ENCODE measurements at places on chromosomes 5 and 9. TPM values are rescaled to one million over a fixed set of nuclear protein-coding genes. Genes with fewer than 3 reads are reported as not detected.

DNA sequence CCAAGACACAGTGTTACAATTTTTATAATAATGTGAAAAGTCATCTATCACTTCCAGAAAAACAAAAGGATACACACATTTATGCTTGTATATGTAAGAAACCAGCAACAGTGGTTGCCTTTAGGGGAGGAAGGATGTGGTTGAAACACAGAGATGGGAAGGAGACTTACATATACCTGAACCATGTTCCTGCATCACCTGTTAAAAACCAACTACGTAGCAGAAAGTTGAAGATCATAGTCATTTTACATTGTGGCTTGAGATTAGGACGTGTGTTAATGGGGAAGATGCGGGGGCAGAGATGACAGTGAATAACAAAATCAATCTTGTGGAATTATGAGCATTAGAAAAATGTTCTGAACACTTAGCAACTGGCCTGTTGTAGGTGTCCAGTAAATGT is 307.3 kb downstream of the MLLT3 start:
- H3K4me3 ChIP-seq, result no peak overlapping the region
- H3K27me3 ChIP-seq, result no peaks in the 10 kb centered on the region
- no peak for DNase-seq

DNA sequence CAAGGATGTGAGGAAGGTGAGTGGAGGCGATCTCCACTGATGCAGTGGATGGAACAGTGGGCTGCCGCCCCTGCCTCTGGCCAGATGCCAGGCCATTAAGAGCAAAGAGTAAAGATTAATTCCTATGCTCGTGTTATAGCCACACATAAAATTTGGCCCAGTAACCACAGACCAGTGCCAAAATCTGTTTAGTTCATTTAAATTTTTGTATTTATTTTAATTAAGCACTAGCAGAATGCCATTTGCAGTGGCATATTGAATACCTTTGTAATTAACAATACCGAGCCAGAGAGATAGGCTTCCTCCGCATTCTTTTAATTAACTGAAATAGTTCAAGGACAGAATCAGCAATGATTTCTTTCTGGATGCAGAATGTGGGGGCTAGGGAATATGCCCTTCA is 179.8 kb downstream of the MED10 start:
- DNase-seq, result no peak
- no peaks in the 10 kb centered on the region for H3K4me1 ChIP-seq
- no peak overlapping the region for H3K27ac ChIP-seq
- no peak overlapping the region for H3K4me3 ChIP-seq
- H3K27me3 ChIP-seq, result no peaks in the 10 kb centered on the region
- H3K36me3 ChIP-seq, result no peaks in the 10 kb centered on the region

- no peak overlapping the region for H3K27ac ChIP-seq
- H3K4me3 ChIP-seq, result no peak overlapping the region
- no peaks in the 10 kb centered on the region for H3K27me3 ChIP-seq
- no peaks in the 10 kb centered on the region for H3K4me1 ChIP-seq
- DNase-seq, result no peak
Observed at GRCh38 chr5:45507178-45507577, 189.0 kb downstream of the HCN1 start.

C9orf152 gene
- polyA plus RNA-seq, result not detected

- H3K36me3 ChIP-seq, result peaks cover 17% of the 10 kb centered on the region
- peaks cover 67% of the 10 kb centered on the region for H3K4me1 ChIP-seq
- no peak overlapping the region for H3K4me3 ChIP-seq
- DNase-seq, result peak; percentile 100
- H3K27me3 ChIP-seq, result no peaks in the 10 kb centered on the region
Observed at GRCh38 chr9:89440548-89440947, 57.4 kb downstream of the SEMA4D start.

DNA sequence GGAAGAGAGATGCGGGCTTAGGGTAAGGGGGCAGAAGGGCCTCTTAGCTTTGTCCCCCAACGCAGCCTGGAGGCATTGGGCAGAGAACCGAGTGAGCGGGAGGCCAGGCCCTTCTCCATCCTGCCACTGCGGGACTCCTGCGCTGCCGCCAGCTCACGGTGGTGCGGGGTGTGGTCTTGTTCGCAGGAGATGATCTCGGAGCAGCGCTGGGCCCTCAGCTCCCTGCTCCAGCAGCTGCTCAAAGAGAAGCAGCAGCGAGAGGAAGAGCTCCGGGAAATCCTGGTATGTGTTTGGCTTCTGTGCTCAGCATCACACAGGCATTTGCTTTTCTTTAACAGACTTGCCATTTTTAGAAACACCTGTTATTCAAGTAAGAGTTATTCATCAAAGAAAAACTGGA is 41.3 kb downstream of the LRSAM1 start:
- no peak for DNase-seq
- no peak overlapping the region for H3K4me3 ChIP-seq
- H3K36me3 ChIP-seq, result peaks cover 92% of the 10 kb centered on the region
- H3K27me3 ChIP-seq, result no peaks in the 10 kb centered on the region
- no peak overlapping the region for H3K27ac ChIP-seq

DNA sequence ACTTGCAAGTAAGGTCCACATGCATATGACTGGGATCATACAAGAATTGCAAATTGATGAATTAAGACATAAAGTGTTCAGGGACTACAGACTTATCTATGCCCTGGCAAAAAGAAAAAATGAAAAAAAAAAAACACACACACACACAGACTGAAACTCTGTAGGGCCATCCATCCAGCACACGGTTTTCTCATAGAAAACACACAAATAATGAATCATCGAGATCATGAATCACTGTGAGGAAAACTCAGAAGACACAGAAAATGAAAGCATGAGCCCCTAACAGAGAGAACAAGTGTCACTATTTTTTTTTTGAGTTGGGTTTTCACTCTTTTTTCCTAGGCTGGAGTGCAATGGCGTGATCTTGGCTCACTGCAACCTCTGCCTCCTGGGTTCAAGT is 185.2 kb downstream of the IRX2 start:
- no peaks in the 10 kb centered on the region for H3K27me3 ChIP-seq
- H3K27ac ChIP-seq, result no peak overlapping the region
- H3K4me1 ChIP-seq, result no peaks in the 10 kb centered on the region
- no peaks in the 10 kb centered on the region for H3K36me3 ChIP-seq
- no peak for DNase-seq
- H3K4me3 ChIP-seq, result no peak overlapping the region

TAF11L10 gene
- not detected for polyA plus RNA-seq

- H3K4me3 ChIP-seq, result no peak overlapping the region
- no peaks in the 10 kb centered on the region for H3K4me1 ChIP-seq
- no peak for DNase-seq
- H3K27me3 ChIP-seq, result peaks cover 2% of the 10 kb centered on the region
- H3K27ac ChIP-seq, result no peak overlapping the region
- no peaks in the 10 kb centered on the region for H3K36me3 ChIP-seq
Observed at GRCh38 chr9:88106492-88106891, 31.8 kb downstream of the SPATA31C2 start.

DNA sequence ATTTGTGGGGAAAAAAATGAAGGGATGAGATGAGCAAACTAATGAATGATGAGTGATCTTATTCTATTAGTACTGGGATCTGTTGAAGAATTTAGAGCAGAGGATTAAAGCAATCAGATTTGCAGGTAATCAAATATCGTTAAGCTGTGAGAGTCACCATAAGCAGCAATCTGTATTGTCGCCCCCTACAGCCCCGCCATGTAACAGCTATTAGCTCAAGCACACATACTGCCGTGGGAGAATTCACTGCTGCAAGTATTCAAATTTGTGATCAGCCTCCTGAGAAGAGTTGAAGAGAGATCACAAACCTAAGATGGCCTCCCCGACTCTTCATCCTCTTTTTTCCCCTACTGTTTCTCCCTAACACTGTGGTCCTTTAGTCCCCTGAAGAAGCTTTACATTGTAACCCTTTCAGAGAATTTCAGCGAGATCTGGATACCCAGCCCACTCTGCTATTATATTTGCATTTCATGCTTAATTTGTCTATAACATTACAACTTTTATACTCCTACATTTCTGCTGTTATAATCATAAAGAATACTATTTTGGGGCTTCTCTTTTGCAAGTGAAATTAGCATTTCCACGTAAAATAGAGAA is 28.5 kb upstream of the PHF24 start:
- no peak overlapping the region for H3K27ac ChIP-seq
- no peaks in the 10 kb centered on the region for H3K4me1 ChIP-seq
- no peak overlapping the region for H3K4me3 ChIP-seq
- no peak for DNase-seq
- no peaks in the 10 kb centered on the region for H3K36me3 ChIP-seq

SPATA31C1 gene
- polyA plus RNA-seq, result not detected

PDZD2 gene
- polyA plus RNA-seq, result not detected

MPDZ gene
- polyA plus RNA-seq, result not detected

- no peak overlapping the region for H3K27ac ChIP-seq
- no peaks in the 10 kb centered on the region for H3K4me1 ChIP-seq
- no peak for DNase-seq
- no peaks in the 10 kb centered on the region for H3K36me3 ChIP-seq
Observed at GRCh38 chr9:94818178-94818541, 91.7 kb downstream of the AOPEP start.

KCTD16 gene
- polyA plus RNA-seq, result not detected

Data from CD14-positive monocyte (primary cell).